Stimulated activated CD8-positive, alpha-beta memory T cell treated with anti-CD3 and anti-CD28 coated beads, Interleukin-4, amount 100 ng/mL, for 4 hours (primary cell): ENCODE measurements at places on chromosomes 5 and 9.

- no peak for DNase-seq
Observed at GRCh38 chr5:79229357-79230174, 6.4 kb upstream of the JMY start.

- DNase-seq = no peak
Observed at GRCh38 chr5:66939094-66939493, 257.5 kb downstream of the CD180 start.

DNA sequence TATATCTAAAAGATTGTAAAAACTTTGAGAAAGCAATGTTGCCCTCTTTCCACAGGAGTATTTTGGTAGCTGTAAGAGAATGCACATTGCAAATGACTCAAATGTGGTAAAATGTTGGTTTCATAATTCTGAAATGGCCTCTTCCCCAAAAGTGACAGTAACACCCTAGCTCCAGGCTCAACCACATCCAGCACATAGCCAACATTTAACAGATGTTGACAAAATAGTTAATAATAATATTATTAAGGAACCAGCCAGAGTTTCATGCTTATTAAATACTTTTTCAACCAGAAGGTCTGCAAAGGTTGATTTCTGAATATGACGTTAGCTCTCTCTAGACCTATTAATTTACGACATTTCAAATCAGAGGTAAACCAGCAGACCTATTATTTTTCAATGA is 1.3 kb downstream of the ANXA1 start:
- no peak for DNase-seq

- DNase-seq = no peak
Observed at GRCh38 chr5:77230727-77231470, 20.4 kb downstream of the PDE8B start.

DNA sequence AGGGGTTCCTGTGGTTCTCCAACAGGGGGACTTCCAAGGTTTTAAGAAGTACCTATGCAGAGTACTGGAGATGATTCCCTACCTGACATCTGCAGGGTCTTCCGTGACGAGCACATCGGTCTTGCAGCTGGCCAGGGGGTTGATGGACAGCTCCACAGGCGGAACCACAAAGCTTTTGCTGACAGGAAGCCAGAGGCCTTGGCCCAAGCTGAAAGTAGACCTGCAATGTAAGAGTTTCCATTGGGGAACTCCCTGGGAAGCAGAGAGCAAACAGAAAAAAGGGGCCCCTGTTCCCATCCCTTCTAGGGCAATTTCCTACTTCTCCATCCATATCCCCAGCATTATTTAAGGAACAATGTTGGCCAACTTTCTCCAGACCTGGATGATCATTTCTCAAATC is 288.0 kb downstream of the TRIM32 start:
- no peak for DNase-seq

- no peak for DNase-seq
Observed at GRCh38 chr5:43415935-43416802, 4.0 kb upstream of the CCL28 start.

DNA sequence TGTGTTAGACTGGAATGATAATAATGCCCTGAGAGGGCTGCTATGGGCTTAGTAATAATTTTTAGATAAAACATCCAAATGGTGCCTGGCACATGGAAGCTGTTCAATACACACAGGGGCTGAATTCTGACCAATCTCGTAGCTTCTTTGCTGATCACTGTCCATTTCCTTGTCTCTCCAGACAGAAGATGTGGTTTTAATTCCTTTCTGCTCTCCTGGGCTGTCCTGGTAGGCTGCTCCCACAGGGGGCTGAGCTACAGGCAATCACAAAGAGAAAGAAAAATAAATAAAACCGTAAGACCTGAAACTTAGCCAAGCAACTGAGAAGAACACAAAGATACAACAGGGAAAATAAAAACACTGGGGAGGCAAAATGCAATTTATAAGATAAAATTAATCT is 136.5 kb downstream of the CDK5RAP2 start:
- no peak for DNase-seq

- DNase-seq = no peak
Observed at GRCh38 chr5:67537439-67538148, 341.0 kb upstream of the CD180 start.

- no peak for DNase-seq
Observed at GRCh38 chr9:134356496-134357470, 30.5 kb downstream of the RXRA start.

- DNase-seq = no peak
Observed at GRCh38 chr5:149216496-149216895, 55.2 kb upstream of the AFAP1L1 start.

DNA sequence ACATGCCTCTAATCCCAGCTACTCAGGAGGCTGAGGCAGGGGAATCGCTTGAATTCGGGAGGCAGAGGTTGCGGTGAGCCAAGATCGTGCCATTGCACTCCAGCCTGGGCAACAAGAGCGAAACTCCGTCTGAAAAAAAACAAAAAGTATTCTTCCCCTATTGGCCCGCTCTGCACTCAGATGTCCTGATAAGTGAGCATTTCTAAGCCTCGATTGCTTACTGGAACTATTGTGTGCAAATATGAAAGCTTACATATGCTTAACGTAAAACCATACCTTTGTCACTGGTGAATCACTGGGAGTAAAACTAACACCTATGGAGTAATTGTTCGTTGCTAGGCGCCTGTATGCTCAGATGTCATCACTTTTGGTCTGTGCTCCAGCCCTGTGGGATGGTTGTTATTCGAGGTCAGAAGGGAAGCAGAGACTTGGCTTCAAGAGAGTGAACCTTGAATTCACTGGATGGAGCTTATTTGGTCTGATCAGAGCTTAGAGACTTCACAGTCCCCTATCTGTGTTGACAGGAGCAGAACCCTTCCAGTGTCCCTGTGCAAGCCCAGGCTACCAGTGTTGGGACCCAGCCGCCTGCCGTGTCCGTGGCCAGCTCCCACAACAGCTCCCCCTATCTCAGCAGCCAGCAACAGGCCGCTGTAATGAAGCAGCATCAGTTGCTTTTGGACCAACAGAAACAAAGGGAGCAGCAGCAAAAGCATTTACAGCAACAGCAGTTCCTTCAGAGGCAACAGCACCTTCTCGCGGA is 25.3 kb upstream of the LTC4S start:
- DNase-seq = no peak

GRCh38 chr5:179294131-179294780 is 51.0 kb downstream of the ADAMTS2 start:
- no peak for DNase-seq

DNA sequence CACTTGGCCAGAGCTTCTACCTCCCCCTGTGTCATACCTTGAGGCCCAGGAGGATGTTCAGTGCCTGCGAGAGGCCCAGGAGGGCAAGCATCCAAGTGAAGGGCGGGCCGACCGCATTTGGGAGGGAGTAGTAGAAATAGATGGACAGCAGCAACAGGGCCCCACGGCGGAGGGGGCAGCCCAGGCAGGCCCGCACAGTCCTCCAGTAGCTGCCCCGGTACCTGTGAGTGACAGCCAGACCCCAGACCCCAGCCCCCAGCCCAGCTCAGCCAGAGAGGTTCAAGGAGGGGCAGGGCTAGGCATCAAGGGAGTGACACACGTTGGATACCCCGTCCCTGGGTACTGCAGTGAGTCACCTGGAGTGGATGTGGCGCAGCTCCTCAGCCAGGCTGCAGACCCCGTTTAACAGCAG is 1.4 kb downstream of the STING1 start:
- DNase-seq = no peak

DNA sequence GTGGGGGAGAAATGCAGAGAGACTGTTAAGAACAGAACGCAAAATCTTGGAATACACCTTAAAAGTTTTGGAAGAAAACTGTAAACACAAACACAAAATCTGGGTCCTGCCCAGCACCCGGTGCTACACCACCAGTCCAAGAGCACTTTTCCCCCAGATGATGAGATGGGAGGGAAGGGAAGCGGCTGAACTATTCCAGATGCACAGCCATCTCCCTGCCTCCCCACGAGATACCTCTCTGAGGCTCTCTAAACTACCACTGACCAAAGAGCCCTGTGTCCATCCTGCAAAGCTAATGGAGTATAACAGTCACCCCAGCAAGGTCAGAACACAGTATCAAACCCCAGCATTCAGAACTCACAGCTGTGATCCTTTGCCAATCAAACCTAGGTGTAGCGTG is 8.0 kb downstream of the SPARC start:
- no peak for DNase-seq

DNA sequence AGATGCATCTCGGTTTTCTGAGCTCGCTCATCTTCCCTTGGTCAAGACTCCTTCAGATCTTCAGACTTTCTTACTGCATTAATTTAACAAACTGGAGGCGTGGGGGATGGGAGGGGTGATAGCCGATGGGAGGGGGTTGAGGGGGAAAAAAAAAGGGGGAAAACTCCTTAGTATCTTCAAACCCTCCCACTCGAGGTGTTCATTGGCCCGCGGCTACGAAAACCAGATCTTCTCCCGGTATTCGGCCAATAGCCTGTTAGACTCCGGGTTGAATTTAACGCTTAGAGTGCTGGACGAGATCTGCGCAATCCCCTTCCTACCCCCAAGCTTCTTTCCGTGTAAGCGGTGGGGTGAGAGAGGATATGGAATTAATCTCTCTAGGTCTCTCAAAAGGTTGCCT is 689 bp upstream of the GLRA1 start:
- no peak for DNase-seq

DNA sequence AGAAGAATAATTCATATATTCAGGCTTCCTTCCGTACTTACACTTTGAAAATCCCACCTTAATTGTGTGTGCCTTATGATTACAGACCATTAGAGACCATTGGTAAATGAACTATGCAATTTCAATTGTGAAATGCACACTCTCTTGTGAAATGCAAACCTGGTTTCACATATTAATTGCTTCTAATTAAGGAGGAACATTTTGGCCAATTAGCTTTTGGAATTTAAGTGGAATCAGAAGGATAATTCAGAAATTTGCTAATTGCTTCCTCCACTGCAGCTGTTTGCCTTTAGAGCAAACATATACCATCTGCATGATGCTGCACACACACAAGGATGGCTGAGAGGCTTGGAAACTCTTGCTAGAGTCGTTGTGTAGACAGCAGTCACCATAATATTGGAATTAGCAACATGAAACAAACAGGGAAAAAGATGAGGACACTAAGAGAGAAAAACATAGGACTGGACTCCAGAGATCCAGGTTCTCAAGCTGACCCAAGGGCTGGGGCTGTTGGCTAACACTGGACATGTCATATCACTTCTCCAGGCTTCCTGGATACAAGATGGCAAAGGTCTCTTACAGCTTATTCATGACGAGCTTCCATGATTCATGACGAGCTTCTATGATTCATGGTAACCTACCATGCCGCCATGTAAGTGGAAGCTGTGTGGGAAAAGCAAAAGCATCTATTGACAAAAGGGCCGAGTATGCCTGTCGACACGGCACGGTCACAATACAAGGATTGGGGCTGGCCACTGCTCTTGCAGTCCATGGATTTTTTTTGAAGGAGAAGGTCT is 78.0 kb downstream of the PTCH1 start:
- no peak for DNase-seq

GRCh38 chr9:20355022-20355421 is 267.3 kb downstream of the MLLT3 start:
- no peak for DNase-seq

DNA sequence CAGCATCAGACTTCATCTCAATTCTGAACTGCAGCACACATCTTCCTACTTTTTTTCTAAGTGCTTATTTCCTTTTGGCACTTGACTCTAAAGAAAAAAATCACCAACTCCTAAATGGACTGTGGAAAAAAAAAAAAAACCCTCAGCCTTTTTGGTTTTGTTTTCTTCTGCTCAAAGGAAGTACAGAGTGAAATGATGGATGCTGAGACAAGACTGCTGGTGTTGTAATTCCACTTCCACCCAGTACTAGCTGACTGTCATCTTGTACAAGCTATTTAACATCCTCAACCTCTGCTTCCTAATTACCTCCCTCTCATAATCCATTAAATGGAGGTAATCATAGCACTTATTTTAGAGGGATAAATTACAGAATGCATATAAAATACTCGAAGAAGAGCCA is 171.5 kb upstream of the GNA14 start:
- DNase-seq = no peak

DNA sequence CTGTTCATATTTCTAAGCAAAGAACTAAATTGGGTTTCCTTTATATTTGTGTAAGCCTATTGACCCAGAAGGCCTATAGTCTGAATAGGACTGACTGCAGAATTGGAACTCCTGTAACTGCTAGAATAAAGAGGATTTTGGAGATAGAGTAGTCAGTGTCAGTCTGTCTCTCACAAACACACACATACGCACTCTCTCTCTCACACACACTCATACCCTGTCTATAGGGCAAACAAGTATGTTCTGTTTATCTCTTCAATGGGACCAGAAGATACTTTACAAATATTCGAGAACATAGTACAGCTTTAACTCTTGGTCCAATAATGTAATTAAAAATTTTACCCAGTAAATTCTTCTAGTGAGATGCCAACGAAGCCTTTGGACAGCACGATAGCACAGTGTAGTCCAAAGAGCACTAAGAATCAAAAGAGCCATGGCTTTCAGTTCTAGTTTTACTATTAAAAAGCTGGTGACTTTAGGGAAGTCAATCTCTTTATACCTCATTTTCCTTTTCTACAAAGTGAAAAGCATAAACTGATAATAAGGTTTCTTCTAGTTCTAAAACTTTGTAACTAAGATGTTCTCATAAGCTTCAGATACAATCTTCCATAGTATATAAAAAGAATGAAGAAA is 19.3 kb downstream of the ABHD17B start:
- DNase-seq = no peak

DNA sequence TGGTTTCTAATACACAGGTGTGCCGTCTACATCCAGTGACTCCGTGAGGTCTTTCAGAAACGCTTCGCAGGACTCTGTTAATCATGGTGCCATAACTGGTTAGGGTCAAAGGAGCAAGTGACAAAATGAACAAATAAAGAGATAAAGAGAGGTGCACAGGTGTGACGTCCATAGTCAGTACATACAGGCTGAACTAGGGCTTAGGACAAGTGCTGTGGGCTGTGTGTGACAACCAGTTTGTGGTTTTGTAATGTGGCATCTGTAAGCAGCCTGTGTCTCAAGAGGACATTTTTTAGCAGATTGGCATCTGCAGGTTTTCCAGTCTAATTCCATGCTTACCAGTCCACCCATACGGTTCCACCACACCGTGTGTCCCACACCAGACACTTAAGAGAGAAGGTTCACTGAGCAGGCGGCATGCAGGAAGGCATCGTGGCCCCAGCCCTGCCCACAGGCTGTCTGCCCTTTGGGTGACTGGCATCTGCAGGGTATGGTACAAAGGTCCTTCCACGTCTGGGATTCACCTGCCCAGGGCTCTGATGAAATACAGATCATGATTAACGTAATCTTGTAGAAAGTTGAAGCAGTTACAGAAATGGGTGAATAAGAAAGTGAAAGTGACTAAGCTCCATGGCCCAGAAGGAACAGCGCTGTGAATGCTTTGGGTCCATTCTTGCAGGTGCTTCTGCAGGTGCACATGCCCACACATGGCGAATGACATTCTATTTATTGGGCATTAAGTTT is 26.9 kb downstream of the SRD5A1 start:
- no peak for DNase-seq

DNA sequence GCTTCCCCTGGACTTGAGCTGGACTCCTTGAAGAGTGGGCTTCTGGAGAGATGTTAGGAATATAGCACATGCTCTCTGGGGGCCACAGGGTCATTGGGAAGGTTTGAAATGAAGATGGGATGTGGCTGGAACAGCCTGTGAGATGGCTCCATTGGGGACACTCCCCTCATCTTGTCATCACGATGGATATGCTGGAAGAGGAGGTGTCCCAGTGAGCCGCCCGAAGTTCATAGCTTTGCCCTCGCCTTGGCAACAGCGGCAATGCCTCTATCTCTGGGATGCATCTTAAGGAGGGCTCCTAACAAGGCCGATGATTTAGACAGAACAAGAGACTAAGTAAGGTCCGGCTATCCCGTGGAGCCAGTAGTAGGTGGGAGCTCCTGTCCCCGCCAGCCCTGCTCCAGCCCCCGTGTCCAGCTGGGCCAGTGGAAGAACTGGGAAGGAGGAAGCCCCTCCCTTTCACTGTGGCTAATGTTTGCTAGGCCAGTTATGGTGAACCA is 23.9 kb downstream of the AMBP start:
- DNase-seq = no peak
